Stimulated activated CD8-positive, alpha-beta memory T cell treated with anti-CD3 and anti-CD28 coated beads, Interleukin-2, amount 100 ng/mL, for 48 hours (primary cell): ENCODE measurements at places on chromosomes 3 and 15.

- DNase-seq: no peak
Measured at GRCh38 chr15:53251996-53252395, 461.9 kb upstream of the ONECUT1 start.

DNA sequence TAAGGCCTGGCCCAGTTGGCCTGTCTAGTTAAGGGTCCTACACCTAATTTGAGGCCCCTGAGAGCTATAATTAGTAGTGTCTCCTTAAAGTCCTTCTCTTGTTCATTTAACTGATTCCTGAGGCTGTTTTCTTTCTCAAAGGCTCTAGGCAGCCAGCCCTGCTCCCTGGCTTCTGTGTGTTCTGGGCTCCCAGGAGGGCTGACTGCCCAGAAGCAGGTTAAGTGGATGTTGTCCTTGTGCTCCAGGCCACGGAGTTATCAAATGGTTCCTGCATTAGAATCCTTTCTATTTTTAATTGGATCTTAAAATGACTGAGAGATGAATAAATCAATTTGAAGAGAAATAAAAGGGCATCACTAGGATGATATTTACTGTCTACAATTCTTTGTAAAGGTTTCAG lies 140.0 kb downstream of the SNRK start:
- no peak for DNase-seq

DNA sequence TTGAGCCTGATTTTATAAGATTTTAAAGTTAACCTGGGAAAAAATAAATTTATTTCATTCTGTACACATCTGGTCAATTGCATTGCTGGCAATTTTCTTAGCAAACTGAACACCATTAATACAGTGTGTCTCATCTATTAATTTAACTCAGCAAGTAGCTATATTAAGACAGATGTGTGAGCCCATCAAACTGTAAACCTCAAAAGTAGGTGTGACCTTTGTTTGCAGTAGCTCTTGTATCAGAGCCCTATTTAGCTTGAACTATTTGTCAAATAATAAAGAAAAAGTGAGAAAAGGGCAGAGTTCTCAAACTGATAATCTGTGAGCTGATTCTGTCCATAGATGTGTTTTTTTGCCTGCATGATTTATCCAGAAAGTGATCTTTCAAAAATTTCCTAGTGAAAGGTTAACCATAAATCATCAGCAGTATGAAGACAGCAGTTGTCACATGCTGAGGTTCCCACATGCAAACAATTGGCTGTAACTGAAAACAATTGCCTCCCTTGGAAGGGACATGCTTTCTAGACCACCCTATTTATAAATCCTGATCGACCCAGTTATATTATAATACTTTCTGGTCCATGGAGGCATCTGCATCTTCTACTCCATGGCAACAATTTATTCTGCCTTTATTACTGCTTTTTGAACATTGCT lies 646.5 kb downstream of the NSUN3 start:
- no peak for DNase-seq

DNA sequence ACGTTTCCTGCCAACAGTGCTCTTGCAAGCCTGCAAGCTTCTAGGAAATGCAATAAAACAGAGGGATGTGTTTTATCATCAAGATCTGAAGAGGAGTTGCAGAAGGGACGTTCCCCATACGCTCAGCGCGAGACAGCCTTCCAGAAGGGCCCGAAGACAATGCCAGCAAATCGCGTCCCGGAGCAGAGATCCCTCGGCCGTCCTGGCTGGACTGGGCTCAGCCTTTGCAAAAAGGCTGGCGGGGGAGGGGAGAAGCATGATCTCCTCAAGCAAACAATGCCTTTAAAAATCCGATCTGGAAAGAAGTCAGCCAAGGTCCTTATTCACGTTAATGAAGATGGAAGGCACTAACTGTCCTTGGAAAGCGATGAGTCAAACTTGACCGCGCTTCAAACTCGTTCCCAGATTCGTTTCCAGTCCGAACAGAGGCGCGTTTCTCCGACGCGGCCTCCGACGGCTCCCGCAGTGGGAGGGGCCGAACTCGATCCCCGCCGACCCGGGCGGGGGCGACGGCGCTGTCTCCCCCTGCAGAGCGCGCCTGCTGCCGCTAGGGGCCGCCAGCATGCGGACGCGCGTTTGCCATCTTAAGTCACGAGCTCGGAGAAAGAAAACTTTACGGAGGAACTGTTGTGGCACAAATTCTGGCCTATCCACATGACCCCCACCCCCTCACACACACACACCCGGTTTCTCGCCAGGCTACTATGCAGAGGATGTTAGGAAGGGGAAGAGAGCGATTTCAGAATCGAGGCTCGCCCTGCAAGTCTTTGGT lies 5.5 kb downstream of the BCL6 start:
- no peak for DNase-seq

GRCh38 chr3:58137306-58137705 lies 73.5 kb downstream of the DNASE1L3 start:
- DNase-seq: no peak
